Activated T-cell treated with anti-CD3 and anti-CD28 coated beads for 24 hours (primary cell): ENCODE measurements at places on chromosomes 13 and 19.

- DNase-seq, result no peak
Measured at GRCh38 chr13:96984051-96984508, 10.2 kb downstream of the OXGR1 start.

GRCh38 chr13:30737511-30738337 lies 2.4 kb downstream of the ALOX5AP start:
- DNase-seq, result no peak

DNA sequence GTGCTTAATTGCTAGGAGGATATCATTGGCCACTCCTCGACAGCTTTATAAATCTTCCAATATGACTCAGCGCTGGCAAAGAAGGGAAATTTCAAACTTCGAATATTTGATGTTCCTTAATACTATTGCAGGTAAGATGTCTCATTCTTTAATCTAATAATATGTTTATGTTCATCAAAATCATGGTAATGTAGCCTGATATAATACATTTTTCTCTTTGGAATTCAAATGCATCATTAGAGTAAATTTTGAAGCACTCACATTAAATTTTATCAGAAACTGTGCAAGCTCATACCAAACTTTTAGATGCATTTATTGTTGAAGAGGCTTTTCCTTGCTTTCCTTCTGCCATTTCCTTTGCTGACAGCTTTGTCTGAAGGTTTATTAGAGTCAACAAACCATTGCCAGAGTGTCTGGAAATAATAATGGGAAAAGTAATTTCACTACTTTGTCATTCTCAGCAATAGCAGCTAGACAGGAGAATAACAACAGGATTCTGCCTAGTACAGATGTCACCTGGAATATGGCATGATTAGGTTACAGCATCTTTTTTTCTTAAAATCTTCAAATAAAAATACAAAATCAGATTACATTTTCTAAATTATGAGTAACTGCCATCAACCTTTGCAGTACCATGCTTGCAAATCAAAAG lies 78.6 kb upstream of the MAB21L1 start:
- DNase-seq, result no peak

DNA sequence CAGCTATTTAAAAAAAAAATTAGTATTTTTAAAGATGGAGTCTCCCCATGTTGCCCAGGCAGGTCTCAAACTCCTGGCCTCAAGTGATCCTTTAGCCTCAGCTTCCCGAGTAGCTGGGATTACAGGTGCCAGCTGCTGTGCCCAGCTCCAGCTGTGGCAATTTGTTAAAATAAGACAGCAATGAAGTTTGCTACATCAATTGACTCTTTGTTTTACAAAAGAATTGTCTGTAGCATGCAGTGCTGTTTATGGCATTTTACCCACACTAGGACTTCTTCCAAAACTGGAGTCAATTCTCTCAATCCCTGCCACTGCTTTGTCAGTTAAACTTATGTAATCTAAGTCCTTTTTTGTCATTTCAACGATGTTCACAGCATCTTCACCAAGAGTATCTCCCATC lies 49.3 kb downstream of the NDFIP2 start:
- no peak for DNase-seq

DNA sequence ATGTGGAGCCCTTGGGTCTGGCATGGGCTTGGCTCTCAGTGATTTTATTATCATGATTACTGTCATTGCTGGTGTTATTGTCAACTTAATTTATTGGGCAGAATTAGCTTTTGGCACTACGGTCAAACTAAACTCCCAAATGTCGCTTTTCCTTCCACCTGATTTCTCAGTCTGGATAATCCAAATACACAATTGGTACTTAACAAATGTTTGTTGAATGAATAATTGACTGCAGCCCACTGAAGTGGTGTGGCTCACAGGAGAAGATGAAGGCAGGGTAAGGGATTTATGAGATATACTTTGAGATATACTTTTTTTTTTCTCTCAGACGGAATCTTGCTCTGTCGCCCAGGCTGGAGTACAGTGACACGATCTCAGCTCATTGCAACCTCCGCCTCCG lies 1.5 kb downstream of the COLGALT1 start:
- no peak for DNase-seq

DNA sequence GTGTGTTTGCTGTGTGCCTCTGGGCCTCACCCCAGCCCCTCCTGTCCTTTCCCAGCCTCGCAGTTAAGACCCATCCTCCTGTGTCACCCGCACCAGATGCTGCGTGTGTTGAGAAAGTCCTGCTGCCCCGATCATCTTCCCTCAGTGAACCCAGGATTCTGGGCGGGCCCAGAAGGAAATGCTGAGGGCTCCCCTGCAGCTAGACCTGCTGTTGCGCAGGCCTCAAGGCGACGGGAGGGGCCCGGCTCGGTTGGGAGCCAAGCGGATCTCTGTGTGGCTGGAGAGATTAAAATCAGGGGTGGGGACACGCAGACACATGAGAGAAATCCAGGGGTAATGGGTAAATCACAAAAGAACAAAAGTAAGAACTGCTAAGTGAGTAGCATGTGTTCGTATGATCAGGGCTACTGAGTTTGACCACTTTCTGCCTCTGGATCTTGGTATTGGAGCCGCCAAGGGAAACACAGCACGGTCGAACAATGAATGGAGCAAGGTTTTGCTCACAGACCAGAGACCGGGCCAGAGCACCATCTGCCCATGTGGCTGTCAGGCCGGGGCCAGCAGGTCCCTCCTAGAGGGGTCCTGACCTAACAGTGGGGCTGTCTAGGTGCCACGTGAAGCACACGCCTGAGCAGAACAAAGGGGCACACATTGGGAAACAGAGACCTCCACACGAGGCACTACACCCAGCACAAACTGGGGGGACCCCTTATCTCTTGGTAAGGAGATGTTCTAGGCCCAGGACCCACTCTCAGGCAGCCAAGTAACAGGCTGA lies 7.1 kb downstream of the ZSCAN1 start:
- DNase-seq, result no peak

DNA sequence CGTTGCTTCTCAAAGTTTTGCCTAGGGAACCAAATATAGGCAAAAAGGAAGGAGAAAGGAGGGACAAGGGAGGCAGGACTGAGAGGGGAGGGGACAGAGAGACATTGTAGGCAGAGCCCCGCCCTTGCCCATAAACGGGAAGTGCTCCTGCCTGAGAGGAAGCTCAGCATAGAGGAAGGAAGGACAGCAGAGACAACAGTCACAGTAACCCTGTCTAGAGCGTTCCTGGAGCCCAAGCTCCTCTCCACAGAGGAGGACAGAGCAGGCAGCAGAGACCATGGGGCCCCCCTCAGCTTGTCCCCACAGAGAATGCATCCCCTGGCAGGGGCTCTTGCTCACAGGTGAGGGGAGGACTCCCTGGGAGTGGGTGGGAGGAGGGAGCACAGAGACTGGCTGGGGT lies at the start of gene CEACAM21:
TSS of gene CEACAM21 (plus strand) at position 169 of the 400 bp plus-strand sequence. CDS start at position 278, 109 bp downstream.
- peak; percentile 35 for DNase-seq
